ENCODE measurements at places on chromosomes 7 and 10. TPM values are rescaled to one million over a fixed set of nuclear protein-coding genes. Genes with fewer than 3 reads are reported as not detected.

- DNase-seq: no peak
These were observed 9.3 kb downstream of the CROT start for GRCh38 chr7:87354749-87355148.

DNA sequence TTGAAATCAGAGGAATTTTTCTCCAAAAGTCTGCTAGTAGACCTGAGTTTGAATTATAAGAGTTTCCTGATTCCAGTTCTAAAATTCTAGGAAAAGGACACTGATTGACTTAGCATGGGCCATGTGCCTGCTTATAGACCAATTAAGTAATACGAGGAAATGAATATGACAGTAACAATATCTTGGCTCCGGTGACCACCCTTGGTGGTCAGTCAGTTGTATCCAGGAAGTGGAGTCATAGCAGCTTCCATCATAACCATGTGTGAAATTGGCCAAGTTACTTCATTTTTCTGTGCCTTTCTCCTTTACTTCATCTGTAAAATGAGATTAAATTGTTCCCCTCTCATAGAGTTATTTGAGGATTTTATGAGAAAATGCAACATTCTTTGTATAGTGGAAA lies 66.9 kb downstream of the MTPAP start:
- no peak for DNase-seq

- DNase-seq: no peak
These were observed 162.5 kb downstream of the SNX10 start for GRCh38 chr7:26454180-26454579.

GRCh38 chr7:122433765-122434164 lies 129.2 kb upstream of the FEZF1 start:
- no peak for DNase-seq

The AS3MT gene
- 1.0 TPM for total RNA-seq

The CLEC2L gene
- total RNA-seq: not detected

The MYOZ1 gene
- not detected for total RNA-seq

All from T-helper 17 cell (primary cell).